Large intestine (tissue), 12 donors: ENCODE measurements at places on chromosomes 3 and 15. TPM values are rescaled to one million over a fixed set of nuclear protein-coding genes. Genes with fewer than 3 reads are reported as not detected.

GRCh38 chr3:197305854-197306253 is 7.4 kb upstream of the DLG1 start:
- no peak for DNase-seq

DNA sequence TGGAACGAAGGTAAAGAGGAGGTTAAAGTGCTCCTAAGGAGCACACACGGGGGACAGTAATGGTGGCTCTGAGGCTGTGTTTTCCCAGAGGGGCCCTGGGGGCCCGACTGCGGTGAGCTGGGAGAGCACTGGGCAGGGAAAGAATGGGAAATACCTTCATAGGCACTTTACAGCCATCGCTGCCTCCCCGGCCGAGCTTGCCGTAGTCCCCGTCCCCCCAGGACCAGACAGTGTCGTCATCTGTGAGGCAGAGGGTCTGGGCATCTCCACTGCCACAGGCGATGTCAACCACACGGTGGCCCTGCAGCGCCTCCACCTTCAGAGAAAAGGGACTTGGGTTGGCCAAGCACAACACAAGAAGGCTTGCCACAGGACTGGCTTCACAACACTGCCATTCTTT is 32.8 kb upstream of the OCA2 start:
- no peak for DNase-seq

DNA sequence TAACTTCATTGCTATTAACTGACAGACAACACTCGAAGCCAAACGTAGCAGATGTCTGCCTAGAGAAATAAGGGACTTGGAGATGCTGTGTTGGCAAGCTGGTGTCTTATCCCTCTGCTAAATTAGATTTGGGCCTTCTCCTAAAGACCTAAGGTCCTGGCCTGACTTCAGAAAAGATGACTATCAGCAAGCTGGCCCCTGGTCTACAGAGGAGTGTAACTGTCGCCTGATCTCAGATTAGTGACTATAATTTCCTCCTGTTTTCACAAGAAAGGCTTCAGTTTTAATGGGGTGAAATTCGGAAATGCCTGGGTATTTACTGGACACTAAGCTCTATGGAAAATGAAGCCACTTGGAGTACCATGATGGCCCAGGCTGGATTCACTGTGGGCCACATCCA is 53.1 kb upstream of the SLC7A14 start:
- no peak for DNase-seq

GRCh38 chr3:66255865-66256264 is 35.1 kb downstream of the SLC25A26 start:
- DNase-seq, result no peak

DNA sequence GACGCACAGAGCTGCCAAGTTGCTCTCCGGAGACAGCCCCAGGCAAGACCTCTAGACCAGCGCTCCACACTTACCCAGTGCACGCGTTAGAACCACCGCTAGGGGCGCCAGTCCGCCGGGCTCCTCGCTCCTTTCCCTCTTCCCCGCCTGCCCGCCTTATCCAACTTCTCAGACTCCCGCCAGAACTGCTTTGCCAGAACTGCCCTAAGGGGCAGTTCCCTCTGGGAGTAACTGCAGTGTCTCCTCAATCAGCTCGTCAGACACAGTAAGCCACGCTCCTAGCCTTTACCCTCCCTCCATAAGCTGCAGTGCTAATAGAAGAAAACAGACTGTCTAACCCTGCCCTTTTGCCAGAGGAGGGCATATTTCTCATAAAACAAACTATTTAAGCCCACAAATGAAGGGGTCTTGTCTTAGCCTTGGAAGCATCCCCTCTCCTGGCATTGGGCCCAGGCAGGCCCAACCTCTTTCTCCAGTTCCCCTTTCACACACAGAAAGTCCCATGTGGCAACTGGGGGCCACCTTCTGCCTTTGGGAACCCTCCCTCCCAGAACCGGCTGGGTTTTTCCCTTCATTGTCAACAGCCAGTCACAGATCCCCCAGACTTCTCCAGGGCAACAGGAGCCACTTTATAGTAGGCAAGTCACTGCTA is 3.7 kb downstream of the BMF start:
- peak; percentile 84 for DNase-seq

GRCh38 chr3:58751882-58752567 is 85.5 kb upstream of the FAM3D start:
- no peak for DNase-seq

DNA sequence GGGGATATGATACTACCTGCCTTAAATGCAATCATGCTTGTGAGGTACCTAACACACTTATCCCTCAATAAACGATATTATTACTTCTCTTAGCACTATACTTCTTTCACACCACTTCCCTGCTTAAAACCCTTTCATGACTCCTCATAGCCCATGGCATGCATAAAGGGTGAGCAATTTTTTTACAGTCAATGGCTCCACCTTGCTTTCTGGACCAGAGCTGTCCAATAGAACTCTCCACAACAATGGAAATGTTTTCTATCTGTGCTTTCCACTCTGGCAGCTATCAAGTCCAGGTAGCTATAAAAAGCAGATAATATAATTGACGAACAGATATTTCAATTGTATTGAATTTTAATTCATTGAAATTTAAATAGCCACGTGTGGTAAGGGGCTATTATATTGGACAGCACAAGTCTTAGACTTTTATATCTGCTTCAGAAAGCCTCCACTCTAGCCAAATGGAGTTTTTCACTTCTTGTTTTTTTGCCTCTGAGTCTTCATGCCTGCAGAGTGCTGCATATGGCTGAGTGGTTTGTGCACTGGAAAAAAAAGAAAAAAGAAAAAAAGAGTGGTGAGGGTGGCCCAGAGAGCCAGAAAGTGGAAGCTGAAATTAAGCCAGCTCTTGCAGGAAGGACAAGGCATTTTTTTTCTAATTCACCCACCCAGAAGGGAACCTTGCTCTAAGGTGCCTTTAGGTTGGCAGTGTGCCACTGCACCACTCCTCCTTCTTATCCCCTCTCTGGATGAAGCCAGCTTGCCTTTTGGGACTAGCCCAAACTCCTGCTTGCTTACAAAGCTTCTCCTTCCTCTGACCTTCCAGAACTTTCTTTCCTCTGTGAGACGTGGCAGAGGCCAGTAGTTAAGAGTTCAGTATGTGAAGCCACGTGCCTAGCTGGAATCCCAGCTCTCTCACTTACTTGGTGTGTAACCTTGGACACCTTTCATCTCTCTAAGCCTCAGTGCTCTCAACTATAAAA is 239.0 kb upstream of the LRTM1 start:
- no peak for DNase-seq

- DNase-seq, result no peak
Observed at GRCh38 chr15:62212741-62213140, 47.7 kb upstream of the C2CD4B start.

DNA sequence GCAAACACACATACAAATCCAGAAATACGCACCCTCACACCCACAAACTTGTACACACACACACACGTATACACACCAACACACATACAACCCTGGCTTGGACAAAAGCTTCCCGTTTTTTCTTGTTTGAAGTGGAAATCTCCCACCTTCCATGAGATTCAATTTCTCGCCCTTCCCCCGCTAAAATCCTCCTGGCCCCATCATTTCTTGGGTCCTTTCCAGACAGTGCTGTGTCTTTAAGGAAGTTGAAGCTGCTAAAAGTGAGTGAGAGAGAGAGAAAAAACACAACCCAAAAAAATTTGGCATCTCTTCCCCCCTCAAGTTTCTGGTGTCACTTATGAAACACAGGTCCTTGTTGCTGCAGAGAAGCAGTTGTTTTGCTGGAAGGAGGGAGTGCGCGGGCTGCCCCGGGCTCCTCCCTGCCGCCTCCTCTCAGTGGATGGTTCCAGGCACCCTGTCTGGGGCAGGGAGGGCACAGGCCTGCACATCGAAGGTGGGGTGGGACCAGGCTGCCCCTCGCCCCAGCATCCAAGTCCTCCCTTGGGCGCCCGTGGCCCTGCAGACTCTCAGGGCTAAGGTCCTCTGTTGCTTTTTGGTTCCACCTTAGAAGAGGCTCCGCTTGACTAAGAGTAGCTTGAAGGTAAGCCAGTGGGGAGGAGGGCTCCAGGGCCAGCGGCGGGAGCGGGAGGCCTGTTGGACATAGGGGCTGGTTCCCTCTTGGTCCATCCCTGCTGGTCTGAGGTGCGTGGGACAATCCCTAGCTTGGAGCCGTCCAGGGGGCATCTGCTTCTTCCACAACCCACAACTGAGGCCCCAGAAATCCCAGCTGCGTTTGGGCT is at the start of gene ISLR:
TSS of gene ISLR (plus strand) at position 331 of the 839 bp plus-strand sequence. CDS start 1,149 bp downstream, outside the sequence.
- DNase-seq, result peak; percentile 42

- no peak for DNase-seq
Observed at GRCh38 chr15:90810354-90810753, 58.0 kb upstream of the FURIN start.

DNA sequence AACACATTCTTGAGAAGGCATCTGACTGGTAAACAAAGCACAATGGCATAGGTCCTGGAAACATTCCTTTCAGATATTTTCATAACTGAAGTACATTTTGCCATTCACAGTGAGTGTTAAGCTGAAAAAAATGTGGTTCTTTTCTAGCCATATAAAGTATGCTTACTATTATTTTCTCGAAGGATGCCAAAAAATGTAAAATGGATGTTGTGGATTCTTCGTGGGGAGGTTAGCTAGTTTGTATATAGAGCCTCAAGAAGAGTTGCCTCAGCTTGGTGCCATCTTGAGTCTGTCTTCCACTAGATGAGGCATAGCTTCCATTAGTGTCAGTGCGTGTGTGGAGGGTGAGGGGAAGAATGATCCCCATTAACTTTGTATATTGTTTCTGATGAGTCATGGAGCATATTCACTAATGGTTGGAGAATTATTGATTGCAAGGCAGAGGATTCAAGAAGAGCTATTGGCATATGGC is 4.1 kb downstream of the MBNL1 start:
- DNase-seq, result no peak

DNA sequence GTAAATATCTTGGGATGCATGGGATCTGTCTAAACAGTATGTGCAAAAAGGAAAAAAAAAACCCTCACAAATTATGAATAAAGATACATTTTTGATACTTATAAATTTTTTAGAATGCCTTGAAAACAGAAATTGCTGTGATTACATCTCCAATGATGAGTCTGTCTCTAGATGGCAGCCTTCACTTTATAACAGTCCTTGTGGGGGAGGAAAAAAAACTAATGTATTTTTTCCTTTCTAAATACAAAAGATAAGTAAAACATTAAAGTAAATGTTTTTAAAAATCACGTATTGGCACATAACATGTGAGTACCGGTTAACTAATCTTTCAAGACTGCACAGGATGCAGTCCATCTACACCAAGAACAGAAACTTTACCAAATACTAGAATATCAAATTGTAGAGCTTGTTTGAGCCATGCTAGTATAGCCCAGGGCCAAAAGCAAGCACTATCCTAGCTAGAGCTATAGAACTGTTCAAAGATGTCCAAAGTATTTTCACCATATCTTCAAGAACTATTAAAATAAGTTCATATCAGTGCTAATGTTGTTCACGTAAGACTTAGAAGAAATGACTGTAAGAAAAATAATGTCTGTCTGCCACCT is 206.4 kb downstream of the STAG1 start:
- no peak for DNase-seq

- DNase-seq, result peak; percentile 41
Observed at GRCh38 chr15:100863796-100864267, 15.8 kb upstream of the ALDH1A3 start.

- no peak for DNase-seq
Observed at GRCh38 chr3:46080969-46081345, 53.7 kb upstream of the XCR1 start.

- DNase-seq, result peak; percentile 61
Observed at GRCh38 chr15:58293622-58294550, 137.9 kb upstream of the LIPC start.

DNA sequence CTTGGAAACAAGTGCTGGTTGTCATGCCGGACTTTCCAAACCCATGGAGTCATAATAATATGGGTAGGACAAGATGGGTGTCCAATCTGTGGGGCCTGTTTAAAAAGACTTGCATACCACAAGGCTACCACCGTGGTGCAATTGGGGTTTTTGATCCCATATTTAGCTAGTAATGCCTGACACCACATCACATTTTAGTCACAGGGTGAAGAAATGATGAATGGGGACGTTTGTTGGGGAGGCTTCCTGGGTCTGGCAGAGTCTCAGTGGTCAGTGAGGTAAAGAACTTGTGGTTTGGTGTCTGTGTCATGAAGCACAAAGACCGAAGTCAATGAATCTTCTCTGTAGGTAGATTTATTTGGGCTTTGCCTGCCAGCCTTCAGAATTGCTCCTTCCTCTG is 31.0 kb downstream of the P3H2 start:
- DNase-seq, result no peak

GRCh38 chr3:22117091-22117490 is 366.1 kb upstream of the ZNF385D start:
- DNase-seq, result no peak

The MYO5C gene
- polyA plus RNA-seq, result 12.8 TPM

The ACVR2B gene
- polyA plus RNA-seq, result 8.0 TPM

The KLHL40 gene
- polyA plus RNA-seq, result 0.25 TPM

The MAP1A gene
- polyA plus RNA-seq, result 5.4 TPM
